ENCODE measurements at places on chromosomes 16 and 17.

DNA sequence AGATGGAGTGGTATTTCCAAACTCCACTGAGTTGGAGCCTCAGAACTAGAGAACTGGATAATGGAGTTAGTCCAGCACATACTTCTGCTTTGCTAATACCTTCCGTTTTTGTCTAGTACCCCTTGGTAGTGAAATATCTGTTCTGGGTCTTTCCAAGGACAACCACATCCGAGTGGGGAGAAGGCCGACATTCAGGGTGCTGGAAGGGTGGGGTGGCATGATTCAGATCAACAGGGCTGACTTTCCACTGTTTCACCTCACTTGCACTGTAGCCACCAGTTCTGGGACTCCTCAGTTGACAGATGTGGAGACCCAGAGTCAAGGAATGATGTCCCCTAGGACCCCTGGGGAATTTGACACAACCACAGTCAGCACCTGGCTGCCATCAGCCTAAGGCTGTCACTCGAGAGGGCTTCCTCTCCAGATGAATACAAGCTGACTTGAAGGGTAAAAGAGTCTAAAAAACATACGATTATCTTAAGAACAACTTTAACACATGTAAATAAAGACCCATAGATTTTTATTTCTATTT is 84.8 kb upstream of the HNF1B start:
- DNase-seq = no peak

DNA sequence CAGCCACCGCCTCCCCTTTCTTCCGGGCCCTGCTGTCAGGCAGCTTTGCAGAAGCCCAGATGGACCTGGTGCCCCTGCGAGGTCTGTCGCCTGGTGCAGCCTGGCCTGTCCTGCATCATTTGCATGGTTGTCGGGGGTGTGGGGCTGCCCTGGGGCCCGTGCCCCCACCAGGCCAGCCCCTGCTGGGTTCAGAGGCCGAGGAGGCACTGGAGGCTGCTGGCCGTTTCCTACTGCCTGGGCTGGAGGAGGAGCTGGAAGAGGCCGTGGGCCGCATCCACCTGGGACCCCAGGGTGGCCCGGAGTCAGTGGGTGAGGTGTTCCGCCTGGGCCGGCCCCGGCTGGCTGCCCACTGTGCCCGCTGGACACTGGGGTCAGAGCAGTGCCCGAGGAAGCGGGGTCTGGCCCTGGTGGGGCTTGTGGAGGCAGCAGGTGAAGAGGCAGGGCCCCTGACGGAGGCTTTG is 5.5 kb upstream of the TGFB1I1 start:
- DNase-seq = no peak

DNA sequence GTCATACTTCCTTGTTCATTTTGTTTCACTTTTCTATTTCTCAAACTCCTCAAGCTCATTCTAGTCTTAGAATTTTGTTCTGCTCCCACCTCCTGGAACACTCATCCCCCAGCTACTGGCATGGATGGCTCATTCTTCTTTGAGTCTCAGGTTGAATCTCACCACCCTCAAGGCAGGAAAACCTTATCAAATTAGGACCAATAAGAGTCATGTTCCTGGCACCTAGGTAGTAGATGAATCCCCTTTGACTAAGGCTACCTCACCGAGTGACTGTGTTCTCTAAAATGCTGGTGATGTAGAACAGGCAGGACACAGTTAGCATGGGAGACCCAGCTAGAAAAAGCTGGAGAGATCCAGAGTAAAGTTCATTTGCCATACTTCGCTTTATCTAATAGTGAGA is 1050.8 kb upstream of the EEF2KMT start:
- no peak for DNase-seq

- peak; percentile 51 for DNase-seq
Observed at GRCh38 chr16:28067604-28068379, 4.3 kb upstream of the GSG1L start.

- DNase-seq = no peak
Observed at GRCh38 chr17:55664287-55664686, 58.4 kb downstream of the TMEM100 start.

DNA sequence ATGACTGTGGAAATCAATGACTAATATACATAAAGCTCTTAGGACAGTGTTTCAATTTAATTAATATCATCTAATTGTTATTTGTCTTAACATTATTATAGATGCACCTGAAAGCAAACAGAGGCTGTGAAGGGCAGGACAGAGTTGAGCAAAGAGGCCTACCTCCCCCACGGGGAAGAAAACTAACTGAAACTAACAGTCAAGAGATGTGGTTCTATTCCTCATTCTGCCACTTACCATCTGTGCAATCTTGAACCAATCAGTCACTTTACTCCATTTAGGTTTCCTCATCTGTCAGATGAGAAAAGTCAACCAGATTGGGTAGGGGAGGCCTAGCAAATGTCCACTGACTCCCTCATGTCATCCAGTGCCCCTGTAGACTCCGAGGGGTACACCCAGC is 59.1 kb downstream of the C17orf67 start:
- DNase-seq = no peak

DNA sequence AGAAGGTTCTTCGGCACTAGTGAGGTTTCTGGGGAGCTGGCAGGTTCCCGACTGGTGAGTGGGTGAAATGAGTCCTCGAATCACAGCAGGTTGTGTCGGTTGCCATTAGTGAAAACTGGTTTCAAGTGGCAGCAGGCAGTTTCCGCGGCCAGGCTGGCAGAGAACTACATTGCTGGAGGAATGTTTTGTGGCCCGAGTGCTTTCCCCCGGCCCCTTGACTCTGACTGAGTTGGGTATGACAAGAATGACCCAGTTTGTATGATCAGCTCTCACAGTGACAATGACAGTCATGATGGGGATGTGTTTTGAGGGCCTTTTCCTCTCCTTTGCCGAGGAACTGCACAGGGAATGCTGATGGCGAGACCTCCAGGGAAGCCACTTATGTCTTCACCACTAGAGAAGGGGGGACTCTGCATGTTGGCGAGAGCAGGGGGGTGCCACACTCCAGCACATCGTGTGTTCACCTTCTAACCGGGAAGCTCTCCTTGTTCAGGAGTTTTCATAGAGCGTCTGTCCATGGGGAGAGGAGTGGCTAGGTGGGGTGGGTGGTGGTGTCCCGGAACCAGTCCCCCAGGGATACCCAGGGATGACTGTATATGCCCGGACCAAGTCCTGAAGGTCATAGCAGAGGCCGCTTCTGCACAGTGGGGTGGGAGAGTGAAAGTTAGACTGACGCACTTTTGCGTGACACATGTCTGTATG is 206.0 kb upstream of the CHMP6 start:
- DNase-seq = no peak

DNA sequence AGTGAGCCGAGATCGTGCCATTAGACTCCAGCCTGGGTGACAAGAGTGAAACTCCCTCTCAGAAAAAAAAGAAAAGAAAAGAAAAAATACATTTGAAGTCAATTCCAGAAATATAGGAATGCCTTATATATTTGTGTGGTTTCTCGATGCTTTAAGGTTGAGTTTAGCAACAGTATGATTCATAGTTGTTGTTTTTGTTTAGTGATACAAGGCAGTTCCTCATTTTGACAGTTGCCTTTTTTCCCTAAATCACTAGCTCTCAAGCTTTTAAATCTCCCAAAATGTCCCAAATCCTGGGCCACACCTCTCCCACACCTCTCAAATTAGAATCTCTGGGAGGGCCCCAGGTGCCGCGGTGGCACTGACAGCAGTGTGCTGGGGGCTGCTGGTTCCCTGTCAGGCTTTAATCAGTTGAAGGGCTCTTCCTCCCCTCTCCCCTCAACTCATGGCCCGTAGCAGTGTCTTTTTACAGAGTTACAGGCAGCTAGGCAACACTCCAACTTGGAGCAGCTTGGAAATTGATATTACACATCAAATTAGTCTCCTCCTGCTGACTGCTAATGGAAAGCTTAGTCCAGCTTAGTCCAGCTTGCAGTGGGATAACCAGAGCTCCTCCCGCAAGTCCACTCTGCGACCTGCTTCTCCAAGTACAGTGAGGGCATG is 58.4 kb downstream of the EPN2 start:
- DNase-seq = no peak

GRCh38 chr16:22692916-22693637 is 120.9 kb upstream of the HS3ST2 start:
- DNase-seq = no peak

- no peak for DNase-seq
Observed at GRCh38 chr17:28474111-28474531, 677 bp downstream of the SLC13A2 start.

- no peak for DNase-seq
Observed at GRCh38 chr16:75502916-75503605, 7.8 kb upstream of the CHST6 start.

- no peak for DNase-seq
Observed at GRCh38 chr16:56988161-56988947, 1.0 kb upstream of the NLRC5 start.

GRCh38 chr16:28873543-28874201 is 4.6 kb upstream of the ATP2A1 start:
- peak; percentile 14 for DNase-seq

DNA sequence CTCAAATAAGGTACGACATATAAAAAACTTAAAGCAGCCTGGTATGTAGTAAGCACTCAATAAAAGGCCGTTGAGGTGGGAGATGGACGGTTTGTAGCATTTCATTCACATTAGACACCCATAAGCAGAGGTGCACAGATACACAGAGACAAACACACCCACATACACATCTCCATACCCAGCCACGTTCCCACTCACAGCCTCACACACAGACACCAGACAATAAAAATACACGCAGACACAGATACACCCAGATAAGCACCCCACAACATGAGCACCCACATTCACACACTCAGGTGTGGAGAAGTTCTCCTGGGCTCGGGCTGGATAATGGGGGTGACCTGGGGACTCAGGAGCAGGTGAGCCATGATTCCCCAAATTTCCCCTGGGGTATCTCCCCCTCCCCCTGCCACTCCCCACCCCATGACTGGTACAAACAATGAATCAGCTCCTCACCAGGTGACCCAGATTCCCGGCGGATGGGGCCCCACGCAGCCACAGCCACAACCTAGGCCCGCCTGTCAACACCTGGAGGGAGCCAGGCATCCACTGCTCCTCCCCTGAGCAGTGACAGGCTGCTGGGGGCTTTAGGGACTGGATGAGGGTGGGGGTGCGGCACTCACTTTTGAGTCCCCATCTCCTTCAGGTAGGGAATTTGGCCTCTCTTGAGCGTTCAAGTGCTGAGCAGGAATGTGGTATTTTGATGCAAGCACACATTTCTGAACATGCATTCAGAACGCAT is 2.7 kb downstream of the DLX3 start:
- DNase-seq = no peak

DNA sequence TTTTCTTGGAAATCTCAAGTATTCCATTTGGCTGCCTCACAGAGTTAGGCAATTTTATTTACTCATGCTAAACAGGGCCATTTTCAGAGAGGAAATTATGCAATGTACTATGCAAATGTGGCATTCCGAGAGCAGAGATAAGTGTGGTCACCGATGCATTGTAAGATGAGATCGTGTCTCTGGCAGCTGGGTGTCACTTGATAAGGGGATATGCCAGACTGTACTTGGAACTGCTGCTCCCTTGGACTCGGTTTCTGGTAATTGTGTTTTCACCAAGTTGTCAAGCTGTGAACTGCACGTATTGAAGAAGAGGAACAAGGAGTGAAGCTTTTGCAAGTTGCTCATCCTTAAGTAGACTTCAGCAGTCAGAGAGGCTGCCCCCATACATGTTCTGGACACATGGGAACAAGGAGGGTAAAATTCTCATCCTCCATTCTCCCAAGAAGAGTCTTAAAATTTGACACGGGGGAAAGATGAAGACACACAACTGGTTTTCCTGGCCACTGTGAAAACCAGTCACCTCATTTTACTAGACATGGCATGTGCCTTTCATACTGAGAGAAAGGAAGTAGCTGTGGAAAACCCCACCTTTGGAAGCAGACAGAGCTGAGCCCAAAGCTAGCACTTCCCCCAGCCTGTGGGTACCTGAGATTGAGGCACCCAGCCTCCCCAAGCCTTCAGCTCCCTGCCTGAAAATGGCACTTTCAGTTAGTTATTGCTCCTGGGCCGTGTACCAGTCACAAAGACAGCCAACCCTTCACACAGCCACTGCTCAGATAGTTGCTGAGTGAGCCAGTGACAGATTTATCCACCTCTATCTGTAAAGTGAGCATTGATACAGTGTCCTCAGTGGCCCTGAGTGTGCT is 150.7 kb downstream of the SOCS1 start:
- peak; percentile 97 for DNase-seq

GRCh38 chr17:66654764-66655163 is 180.2 kb upstream of the CACNG5 start:
- DNase-seq = no peak

All from fibroblast of pulmonary artery (primary cell).